ENCODE measurements at places on chromosomes 1 and 21.

DNA sequence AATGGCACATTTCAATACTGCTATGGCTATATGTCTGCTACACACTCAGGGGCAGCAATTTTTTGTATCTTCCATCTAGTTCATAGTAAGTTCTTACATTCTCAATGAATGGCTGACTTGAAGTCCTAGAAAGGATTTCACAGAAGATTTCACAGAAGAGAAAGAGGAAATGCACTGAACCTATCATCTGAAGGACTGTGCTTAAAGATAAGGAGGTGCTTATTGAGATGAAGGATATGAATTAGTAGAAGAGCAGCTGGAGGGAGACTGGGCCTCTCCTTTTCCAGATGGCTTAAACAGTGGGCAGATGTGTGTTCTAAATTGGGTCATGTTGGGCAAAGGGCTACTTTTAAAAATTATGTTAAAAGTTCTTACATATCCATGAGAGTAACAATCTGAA is 14.6 kb downstream of the ADAR start:
- no peak for DNase-seq

DNA sequence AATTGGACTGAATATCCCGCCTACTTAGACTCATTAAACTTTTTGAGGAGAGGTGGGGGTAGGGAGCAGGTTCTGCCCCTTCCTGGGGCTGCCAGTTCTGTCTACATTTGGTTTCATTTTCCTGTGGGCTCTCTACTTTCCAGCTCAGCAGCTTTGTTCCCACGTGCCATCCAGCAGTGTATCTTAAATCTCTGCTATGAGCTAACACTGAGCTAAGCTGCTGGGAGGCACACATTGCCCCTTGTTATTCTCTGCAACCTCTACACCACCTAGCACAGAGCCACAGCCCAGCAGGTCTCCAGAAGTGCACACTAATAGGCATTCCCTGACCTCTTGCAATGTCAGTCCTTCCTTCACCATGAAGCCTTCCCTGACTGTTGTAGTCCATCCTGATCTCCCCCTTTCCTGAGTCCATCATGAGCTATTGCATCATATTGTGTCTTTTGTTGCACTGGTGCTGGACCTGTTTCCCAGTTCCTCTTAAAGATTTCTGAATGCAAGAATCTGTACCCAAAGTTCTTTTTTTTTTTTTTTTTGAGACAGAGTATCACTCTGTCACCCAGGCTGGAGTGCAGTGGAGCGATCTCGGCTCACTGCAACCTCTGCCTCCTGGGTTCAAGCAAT is 28.7 kb upstream of the NRDC start:
- no peak for DNase-seq

- DNase-seq = no peak
Observed at GRCh38 chr1:157868654-157869053, 27.0 kb upstream of the CD5L start.

DNA sequence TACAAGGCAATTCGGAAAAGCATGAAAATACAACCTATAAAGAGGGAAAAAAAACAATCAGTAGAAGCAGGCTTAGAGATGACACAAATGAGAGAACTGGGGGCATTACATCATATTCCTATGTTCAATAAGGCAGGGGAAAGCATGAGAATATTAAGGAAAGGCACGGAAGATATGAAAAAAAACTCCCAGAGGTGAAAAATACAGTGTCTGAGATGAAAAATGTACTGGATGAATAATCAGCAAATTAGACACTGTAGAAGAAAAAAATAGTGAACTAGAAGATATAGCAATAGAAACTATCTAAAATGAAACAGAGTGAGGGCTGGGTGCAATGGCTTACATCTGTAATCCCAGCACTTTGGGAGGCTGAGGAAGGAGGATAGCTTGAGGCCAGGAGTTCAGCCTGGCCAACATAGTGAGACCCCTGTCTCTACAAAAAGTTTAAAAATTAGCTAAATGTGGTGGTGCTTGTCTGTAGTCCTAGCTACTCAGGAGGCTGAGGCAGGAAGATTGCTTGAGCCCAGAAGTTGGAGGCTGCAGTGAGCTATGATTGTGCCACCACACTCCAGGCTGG is 101.8 kb downstream of the ST3GAL3 start:
- no peak for DNase-seq

Data from head of caudate nucleus (tissue), 42 donors.